ENCODE measurements at places on chromosomes 4 and X. TPM values are rescaled to one million over a fixed set of nuclear protein-coding genes. Genes with fewer than 3 reads are reported as not detected.

- no peak overlapping the region for H3K27ac ChIP-seq
These were observed 123.2 kb downstream of the TRIML1 start for GRCh38 chr4:188262464-188262863.

GRCh38 chr4:58961925-58962324, 1851.7 kb upstream of the IGFBP7 start:
- no peak overlapping the region for H3K4me3 ChIP-seq
- no peaks in the 10 kb centered on the region for H3K27me3 ChIP-seq
- H3K27ac ChIP-seq, result no peak overlapping the region
- no peak for DNase-seq

The FRMPD4 gene
- 1.4 TPM for total RNA-seq

GRCh38 chrX:134287346-134287745, 50.4 kb downstream of the CCDC160 start:
- no peak overlapping the region for H3K27ac ChIP-seq
- H3K27me3 ChIP-seq, result no peaks in the 10 kb centered on the region
- no peak overlapping the region for H3K4me3 ChIP-seq
- peaks cover 3% of the 10 kb centered on the region for H3K36me3 ChIP-seq
- H3K4me1 ChIP-seq, result peaks cover 6% of the 10 kb centered on the region
- DNase-seq, result no peak

GRCh38 chr4:2795300-2795892, 2.5 kb downstream of the SH3BP2 start:
- H3K4me1 ChIP-seq, result peaks cover 19% of the 10 kb centered on the region
- DNase-seq, result peak; percentile 12
- peaks cover 21% of the 10 kb centered on the region for H3K27me3 ChIP-seq
- H3K27ac ChIP-seq, result no peak overlapping the region

GRCh38 chrX:5341902-5342301, 886.8 kb downstream of the NLGN4X start:
- no peaks in the 10 kb centered on the region for H3K36me3 ChIP-seq
- no peak for DNase-seq
- no peaks in the 10 kb centered on the region for H3K27me3 ChIP-seq
- H3K4me3 ChIP-seq, result no peak overlapping the region
- no peaks in the 10 kb centered on the region for H3K4me1 ChIP-seq
- no peak overlapping the region for H3K27ac ChIP-seq

- H3K27me3 ChIP-seq, result peaks cover 100% of the 10 kb centered on the region
- no peak overlapping the region for H3K27ac ChIP-seq
- H3K4me1 ChIP-seq, result peaks cover 46% of the 10 kb centered on the region
These were observed 2.1 kb downstream of the HELT start for GRCh38 chr4:185020293-185020808.

GRCh38 chr4:10738826-10739489, 54.4 kb upstream of the CLNK start:
- DNase-seq, result no peak
- H3K27ac ChIP-seq, result no peak overlapping the region
- peaks cover 50% of the 10 kb centered on the region for H3K36me3 ChIP-seq
- no peak overlapping the region for H3K4me3 ChIP-seq

The PRSS12 gene
- total RNA-seq, result 14.1 TPM

The DACH2 gene
- 2.6 TPM for total RNA-seq

DNA sequence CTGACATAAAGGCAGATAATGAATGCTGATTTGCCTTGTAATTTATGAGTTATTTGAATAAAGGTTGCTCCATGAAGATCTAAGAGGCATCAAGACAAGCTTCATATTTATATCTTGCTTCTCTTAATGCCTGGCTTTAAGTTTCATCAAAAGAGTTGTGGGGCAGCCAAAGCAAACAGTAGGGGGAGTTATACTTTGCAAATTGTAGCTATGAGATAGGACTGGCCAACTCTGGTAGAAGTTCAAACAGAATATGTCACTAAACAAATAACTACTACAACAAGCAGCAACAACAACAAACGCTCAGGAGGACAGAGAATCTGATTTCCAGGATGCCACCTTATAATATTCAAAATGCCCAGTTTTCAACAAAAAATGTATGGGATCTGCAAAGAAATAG, 69.1 kb upstream of the PLAC1 start:
- H3K4me3 ChIP-seq, result no peak overlapping the region
- H3K27me3 ChIP-seq, result no peaks in the 10 kb centered on the region
- no peak overlapping the region for H3K27ac ChIP-seq
- H3K36me3 ChIP-seq, result no peaks in the 10 kb centered on the region
- DNase-seq, result no peak
